ENCODE measurements at places on chromosomes 6 and 20.

DNA sequence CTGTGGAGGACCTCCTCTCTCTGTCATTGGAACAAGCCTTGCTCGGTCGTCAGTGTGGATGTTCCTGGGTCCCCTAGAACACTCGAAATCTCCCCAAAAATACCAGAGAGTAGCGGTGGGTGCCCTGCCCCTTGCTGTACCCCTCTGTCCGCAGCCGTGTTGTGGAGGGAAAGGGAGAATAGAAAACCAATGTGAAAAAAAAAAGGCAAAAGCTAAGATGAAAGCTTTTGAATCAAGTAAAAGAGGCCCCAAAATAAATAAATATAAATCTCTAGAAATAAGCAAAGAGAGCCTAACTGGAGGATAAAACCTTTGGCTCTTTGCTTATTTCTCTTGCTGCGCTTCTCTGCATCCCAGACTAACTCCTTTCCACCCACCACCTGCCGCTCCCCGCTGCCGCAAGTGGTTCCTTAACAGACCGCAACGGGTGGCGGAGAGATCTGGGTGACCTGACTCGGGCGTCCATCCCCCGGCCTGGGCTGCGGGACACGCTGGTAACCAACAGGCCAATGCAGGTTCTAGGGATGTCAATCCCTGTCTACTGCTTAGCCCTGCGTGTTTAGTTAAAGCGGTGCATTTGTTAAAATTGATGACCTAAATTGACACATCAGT, 110.0 kb downstream of the GPX5 start:
- peak; percentile 40 for DNase-seq

GRCh38 chr6:76435174-76435573, 362.7 kb upstream of the IMPG1 start:
- no peak for DNase-seq

DNA sequence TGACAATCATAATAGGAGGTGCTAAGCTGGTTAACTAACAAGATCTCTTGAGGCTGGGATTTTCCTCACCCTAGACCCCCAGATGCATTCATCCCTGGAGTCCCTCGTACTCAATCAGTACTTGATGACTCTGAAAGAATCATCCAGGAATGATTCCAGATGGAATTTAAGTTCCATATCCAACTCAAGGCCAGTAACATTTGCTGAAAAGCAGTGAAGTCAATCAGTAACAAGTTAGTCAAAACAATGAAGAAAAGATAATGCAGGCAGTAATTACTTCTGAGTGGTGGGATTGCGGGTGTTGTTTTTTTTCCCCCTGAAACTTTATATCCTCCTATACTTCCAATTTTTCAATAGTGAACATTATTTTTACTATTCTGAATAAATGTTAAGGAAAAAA, 18.6 kb downstream of the GMDS start:
- DNase-seq: no peak

DNA sequence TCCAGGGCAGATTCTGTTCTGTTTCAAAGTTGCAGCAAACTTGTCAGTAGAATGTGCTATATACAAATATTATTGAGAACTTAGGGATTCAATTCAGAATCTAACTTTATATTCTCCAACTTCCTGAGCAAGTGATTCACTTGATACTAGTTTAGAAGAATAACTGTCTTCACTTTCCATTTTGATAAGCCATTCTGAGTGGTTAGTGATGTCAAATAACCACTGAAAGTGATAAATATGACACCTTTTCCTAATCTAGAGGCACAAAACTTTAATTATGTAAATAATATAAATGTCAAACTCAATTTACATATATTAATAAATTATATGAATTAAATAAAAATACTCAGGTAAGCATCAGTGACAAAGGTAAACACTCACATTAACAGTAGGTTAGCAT, 20.5 kb upstream of the SIM1 start:
- DNase-seq: no peak

- DNase-seq: no peak
These were observed 765.9 kb downstream of the BCKDHB start for GRCh38 chr6:80872199-80872950.

DNA sequence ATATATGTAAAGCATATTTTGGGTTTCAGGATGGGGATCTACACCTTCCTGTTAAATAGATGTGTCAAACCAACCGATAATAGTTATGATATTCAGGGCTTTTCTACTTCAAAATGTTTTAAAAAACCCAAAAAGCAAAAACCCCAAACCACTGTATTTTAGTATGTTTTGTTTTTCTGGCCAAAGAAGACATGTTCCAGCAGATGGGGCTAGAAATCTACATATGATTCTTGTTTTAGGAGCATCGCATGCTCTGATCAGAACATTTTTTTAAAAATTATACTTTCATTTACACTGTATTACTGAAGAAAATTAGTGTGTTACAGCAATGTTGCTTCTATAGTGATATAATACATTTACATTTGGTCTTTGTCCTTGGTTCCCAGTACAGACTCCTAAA, 11.0 kb downstream of the RMND1 start:
- peak; percentile 61 for DNase-seq

DNA sequence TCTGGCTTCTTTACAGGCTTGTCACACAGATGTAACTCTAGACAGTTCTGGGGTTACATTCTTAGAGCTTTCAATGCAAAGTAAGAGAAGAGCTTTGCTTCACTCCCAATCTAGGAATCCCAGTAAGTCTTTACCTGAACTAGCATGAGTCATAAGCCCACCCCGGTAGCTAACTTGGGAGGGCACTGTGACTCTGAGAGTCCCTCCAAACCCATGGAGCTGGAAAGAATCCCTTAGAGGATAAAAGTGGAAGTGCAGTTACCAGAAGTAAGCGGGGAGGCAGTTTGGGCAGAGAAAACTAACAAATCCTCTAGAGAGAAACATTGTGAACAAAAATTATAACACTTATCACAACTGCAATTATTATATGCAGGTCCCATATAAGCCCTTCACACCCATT, 84.0 kb upstream of the SMLR1 start:
- DNase-seq: no peak

DNA sequence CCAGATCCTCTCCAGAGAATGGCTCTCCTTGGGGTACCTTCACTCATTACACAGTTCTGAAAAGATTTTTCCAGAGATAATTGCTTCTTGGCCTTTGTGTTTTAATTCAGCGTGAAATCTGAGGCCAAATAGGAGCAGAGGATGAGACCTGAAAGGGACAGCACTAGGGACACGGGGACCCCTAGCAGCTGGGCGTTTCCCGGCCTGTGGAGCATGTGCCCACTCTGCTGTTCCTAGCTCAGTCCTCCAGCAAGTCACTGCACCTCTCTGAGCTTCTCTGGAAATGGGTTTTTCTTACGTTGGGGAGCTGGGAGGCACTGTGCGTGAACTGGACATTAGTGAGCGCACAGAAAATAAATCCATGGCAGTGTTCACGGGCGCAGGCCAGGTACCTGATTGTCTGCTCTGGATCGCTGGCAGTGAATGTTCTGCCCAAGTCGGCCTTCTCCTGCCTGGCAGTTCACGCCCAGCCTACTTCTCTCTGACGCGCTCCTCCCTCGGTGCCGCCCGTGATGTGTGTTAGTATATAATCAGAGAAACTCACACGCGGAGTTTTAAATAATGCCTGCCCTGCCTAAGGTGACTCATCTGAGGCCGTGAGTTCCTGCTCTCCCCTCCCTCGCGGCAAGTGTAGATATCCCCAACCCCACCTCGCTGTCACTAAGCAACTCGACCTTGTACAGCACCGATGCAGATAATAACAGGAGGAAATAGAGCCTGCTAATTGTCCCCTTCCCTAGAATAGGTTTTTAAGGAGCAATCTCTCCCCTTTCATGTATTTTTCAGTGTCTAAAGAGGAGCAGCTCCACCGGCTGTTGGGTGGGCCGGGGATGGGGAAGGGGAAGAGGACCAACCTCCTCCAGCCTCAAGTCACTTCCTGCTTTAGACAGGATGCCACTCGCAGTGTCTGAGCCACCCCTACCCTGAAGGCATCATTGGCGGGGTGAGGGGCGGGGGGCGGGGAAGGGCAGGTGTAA, 2.7 kb upstream of the TUBB2A start:
- peak; percentile 86 for DNase-seq

- no peak for DNase-seq
These were observed 110.9 kb downstream of the ARMC2 start for GRCh38 chr6:108958900-108959770.

- DNase-seq: peak; percentile 94
These were observed 92.4 kb downstream of the PRND start for GRCh38 chr20:4813863-4814695.

DNA sequence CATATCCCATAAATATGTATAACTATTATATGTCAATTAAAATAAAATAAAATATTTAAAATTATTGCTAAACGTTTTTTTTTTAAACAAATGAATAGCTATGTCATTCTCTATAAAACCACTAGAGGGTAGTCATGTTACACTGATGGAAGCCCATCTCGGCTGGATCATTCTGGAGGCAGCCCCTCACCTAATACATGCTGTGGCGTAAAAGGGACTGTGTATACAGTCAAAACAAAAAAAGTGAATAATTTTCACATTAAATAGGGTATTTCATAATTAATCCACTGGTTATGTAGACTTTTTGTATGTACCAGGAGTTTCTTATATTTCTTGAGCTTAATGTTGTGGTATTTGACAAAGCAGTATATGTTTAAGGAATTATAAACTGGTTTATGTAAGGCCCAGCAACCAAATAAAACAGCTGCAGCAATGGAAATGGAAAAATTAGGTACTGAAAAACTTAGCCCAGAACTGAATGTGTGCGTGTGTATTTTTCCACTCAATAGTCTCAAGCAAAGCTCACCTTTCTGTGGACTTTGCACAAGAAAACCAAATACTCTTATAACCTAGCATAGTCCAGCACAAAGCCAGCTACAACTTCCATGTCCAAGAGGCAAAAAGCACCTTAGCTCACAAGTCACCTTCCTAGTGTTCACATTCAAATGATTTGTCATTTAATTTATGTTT, 81.7 kb downstream of the COL9A1 start:
- peak; percentile 61 for DNase-seq

DNA sequence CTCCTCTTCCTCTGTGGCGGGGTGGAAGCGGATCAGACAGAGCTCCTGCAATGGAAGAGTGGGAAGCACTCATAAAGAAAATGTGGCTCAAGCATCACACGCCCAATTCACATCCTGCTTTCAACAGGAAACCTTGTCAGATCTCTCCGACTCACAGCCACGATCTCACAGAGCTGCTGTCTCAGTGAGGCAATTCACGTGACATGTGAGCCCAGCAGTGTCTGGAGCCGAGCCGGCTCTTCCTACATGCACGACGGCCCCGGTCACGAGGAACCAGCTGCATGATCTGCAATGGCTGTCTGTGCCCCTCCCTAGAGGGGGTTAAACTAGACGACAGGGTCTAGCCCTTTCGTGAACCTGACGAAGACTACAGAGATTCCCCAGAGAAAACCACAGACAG, 29.5 kb upstream of the TCFL5 start:
- no peak for DNase-seq

DNA sequence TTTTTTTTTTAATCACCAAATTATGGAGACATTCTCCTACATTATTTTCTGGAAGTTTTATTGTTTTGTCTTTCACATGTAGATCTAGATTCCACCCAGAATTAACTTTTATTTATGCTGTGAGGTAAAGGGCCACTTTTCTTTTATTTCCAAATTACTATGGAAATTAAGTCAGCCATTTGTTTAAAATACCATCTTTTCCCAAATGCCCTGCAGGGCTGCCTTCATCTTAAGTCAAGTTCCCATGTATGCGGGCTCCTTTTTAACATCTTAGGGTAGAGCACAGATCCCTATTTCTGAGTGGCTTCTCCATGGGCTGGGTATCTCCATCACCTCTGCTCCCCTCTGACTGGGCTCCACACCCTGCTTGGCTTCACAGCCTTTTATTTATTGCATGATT, 348.4 kb downstream of the SOX4 start:
- no peak for DNase-seq

GRCh38 chr6:36904114-36904513, 18.4 kb downstream of the C6orf89 start:
- no peak for DNase-seq

DNA sequence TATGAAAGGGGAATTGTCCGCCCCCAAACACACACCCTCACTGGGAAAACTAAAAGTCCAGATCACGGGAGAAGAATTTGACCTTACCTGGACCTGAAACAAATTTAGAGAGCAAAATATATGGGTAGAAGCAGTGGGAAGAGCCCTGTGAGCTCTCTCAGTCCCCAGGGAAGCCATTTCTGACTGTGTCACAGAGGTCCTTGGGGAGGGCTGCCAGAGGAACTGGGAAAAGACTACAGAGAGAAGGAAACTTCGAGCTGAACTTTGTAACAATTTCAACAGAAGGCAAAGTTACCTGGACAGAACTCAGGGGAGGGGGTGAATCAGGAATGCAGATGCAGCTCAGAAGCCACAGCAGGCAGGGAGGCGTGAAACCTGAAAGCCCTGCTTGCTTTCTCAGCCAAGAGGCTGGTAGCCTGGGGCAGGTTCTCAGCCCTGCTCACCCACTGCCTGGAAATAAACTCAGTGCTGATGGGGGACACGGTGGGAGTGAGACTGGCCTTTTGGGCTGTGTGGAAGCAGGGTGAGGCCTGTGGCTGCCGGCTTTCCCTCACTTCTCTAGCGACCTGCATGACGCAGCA, 163.8 kb downstream of the TMEM200A start:
- DNase-seq: no peak

DNA sequence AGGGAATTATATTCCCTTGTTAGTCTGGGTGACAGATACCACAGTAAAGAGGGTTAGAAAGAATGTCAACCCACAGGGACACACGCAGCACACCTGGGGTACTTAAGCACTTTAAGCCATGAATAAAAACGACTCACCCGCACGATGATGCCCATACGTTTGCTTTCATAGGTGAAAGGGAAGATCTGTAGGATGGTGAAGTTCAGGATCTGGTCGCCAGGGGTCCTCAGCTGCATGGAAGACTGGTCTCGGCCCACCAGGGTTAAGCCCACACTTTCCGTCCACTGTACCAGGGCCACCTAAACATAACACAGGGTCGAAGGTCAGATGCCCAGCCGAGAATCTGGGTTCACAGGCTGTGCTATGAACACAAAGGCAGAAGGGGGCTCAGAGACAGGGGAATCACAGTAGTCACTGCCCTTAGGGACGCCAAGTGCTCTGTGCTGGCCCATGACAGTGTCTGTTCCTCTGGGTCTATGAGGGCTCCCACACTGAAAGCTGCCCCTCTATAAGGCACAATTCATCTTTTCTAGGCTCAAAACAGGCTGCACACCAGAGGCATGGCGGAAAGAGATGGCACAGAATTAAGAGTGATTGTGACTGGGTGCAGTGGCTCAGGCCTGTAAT, 96.8 kb upstream of the NFATC2 start:
- peak; percentile 79 for DNase-seq

GRCh38 chr6:105606831-105607463, 204.1 kb upstream of the PREP start:
- no peak for DNase-seq

- peak; percentile 53 for DNase-seq
These were observed 93.4 kb downstream of the ANKS1A start for GRCh38 chr6:34982424-34982852.

GRCh38 chr6:5497896-5498578, 236.7 kb downstream of the FARS2 start:
- no peak for DNase-seq

- no peak for DNase-seq
These were observed 59.9 kb downstream of the NUDT3 start for GRCh38 chr6:34332251-34333198.
